Stimulated activated CD8-positive, alpha-beta memory T cell treated with anti-CD3 and anti-CD28 coated beads, Interleukin-7, amount 100 ng/mL, for 24 hours (primary cell): ENCODE measurements at places on chromosomes 6 and 20.

DNA sequence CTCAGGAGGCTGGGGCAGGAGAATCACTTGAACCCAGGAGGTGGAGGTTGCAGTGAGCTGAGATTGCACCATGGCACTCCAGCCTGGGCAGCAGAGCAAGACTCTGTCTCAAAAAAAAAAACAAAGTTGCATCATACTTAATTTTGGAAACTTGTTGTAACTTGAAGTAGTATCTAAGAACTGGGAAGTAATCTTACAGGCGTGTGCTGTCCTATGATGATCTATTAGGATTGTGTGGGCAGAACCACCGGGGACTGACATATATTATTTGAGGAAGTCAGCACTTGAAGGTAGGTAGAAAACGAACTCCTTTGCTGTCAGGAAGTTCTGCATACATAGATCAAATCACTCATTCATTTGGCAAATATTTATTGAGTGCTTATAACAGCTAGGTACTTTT is 188.5 kb downstream of the ZNF217 start:
- DNase-seq: no peak

GRCh38 chr6:78231002-78231401 is 578.2 kb downstream of the MEI4 start:
- DNase-seq: no peak

- DNase-seq: no peak
These were observed 38.6 kb downstream of the SLC9A8 start for GRCh38 chr20:49851231-49851705.

- no peak for DNase-seq
These were observed 62.6 kb downstream of the RIN2 start for GRCh38 chr20:19820555-19821211.

- DNase-seq: no peak
These were observed 1.3 kb upstream of the TAB2 start for GRCh38 chr6:149316108-149316727.

GRCh38 chr20:33733654-33734576 is 2.1 kb downstream of the ZNF341 start:
- DNase-seq: no peak

GRCh38 chr6:21381331-21381963 is 212.1 kb upstream of the SOX4 start:
- DNase-seq: no peak

DNA sequence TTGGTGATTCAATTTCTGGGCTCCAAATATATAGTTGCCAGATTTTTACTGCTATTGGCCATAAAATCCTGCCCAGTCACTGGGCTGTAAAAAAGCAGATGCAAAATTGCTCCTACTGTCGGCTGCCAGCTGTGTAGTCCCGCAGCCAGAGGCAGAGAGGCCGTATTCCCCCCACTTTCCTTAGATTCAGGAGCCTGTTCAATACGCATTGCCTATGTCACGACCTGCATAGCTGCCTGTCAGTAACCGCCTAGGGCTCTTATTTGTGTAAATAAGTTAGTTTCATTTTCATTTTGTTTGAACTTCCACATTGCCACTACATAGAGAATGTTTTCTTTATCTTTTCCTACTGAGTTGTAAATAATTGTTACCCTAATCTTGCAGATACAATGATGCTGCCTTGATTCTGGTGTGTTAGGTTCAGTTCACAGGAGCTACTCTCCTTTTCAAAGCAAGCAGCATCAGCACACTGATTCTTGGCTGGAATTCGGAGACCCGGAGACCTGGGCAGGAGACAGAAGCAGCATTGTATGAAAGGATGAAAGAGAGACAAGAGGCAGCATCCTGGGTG is 46.0 kb upstream of the UST start:
- no peak for DNase-seq

GRCh38 chr6:31513456-31514165 is 15.2 kb upstream of the MCCD1 start:
- DNase-seq: no peak

- no peak for DNase-seq
These were observed 13.2 kb upstream of the VAPB start for GRCh38 chr20:58375759-58376352.

DNA sequence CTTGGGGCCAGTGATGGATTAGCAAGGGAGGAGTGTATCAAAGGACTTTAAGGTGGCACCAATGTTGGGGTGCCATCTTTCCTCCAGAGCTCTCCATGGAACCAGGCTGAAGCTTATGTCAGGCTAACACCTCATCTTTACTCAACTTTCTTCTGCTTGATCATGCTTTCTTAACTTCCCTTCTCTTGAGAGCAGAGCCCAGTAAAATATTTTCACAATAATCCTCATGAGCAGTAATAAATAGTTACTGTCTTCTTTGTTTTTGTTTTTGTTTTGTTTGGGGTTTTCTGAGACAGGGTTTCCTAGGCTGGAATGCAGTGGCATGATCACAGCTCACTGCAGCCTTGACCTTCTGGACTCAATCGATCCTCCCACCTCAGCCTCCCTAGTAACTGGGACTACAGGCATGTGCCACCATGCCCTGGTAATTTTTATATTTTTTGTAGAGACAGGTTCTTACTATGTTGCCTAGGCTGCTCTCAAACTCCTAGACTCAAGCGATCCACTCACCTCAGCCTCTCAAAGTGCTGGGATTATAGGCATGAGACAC is 127.9 kb upstream of the TOP1 start:
- DNase-seq: no peak
